ENCODE measurements at places on chromosomes 2 and 18.

DNA sequence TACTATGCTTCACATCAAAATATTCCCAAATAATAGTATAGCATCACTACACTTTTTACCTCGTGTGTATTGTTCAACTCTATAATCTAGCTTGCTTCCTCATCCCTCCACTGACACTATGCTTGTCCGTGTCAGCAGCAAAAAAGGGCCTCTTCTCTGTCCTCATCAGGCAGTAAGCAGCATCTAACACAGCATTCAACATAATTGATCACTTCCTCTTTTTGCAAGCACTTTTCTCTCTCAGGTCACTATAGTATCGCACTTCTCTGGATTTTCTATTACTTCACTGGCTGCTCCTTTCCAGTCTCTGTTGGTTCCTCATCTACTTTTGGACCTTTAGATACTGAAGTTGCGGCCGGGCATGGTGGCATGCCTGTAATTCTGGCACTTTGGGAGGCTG, 64.9 kb upstream of the ZSWIM2 start:
- DNase-seq: no peak

DNA sequence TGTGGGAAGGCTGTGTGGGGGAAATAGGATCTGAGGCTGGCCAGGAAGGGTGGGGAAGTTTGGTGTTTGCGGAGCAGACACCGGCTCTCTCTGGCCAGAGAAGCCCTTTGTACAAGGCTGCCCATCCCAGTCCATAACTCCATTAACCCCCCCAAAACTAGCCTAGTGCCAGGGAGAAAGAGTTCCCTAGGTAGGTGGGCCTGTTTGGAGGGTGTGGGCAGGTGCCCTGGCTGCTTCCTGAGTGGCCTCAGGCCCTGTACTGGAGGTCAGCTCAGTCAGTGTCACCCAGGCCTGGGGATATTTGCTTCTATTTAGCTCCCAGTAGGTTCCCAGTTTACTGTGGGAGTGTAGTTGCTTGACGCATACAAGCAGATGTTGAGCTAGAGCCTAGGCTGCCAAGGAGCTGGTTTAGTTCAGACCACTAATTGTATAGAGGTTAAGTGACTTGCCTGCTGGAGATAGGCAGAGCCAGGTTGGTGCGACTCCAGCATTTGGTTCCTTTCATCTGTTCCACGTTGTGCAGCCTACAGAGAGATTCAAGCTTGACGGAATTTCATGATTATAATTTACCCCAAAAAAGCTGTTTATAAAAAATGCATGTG, 2.9 kb upstream of the GREB1 start:
- no peak for DNase-seq

GRCh38 chr2:8563814-8564474, 117.9 kb upstream of the ID2 start:
- DNase-seq: no peak

GRCh38 chr2:239393388-239393940, 7.4 kb downstream of the HDAC4 start:
- DNase-seq: no peak

GRCh38 chr2:12543978-12544558, 172.7 kb upstream of the TRIB2 start:
- no peak for DNase-seq

DNA sequence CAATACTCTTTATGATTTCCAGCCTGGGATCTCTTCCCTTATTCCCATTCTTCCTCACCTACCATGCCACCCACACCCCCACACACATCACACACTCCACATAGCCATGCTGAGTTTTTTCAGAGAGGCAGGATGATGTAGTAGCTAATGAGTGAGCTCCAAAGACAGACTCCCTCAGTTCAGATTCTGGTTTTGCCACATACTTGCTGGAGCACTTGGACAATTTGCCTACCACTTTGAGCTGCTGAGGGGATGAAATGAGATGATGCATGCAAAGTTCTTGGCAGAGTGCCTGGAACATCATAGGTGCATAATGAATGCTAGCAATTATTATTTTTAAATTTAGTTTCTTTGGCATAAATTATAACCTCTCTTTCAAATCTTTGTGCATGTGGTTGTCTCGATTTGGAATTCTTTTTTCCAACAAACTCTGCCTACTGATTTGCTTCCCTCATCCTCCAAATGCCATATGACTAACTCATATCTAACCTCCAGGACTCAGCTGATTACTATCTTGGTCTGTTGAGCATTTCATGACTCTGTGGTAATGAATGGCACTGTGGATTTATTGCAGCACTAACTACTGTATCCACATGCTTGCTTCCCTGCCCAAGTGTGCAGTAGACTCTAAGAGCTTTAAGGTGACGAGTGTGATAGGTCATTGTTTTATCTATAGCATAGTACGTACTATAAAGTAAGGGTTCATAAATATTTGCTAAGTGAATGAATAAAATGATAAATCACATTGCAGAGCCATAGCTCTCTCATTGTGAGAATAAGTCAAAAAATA, 99.1 kb downstream of the TACR1 start:
- DNase-seq: peak; percentile 60

DNA sequence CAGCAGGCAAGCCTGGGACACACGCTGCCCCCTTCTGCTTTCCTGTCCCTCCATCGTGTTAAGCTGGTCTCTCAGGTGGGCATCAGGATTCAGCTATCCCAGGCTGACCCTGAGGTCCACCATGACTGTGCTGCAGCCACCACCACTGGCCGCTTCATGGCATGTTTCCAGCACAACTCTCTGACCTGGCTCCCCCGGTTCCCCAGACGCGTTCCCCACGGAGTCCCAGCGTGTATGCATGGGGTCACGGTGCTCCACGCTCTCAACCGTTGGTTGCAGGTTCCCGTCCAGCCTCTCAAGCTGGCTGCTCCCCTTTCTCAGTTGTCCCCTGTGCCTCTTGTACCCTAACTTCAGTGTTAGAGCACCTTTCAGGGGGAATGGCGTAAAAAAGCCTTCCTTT, 20.3 kb downstream of the HPCAL1 start:
- DNase-seq: no peak

DNA sequence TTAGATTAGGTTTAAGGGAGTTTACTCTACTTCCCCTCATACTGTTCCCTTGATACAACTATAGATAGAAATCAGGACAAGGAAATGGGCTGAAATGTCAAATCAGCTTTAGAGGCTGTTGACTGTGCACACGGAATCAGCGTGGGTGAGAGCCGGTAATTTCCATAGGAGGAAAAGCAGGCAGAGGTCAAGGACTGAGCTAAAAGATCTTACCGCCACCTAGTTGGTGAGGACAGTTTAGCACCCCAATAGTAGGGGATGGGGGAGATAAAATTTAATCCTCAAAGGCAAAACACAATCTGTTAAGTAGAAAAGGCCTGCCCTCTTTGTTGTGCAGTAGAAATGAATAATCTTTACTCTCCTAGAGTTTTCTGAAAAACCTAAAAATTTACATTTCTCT, 1154.5 kb upstream of the CHAC2 start:
- no peak for DNase-seq

GRCh38 chr2:131127076-131127475, 21.9 kb downstream of the PLEKHB2 start:
- DNase-seq: no peak

DNA sequence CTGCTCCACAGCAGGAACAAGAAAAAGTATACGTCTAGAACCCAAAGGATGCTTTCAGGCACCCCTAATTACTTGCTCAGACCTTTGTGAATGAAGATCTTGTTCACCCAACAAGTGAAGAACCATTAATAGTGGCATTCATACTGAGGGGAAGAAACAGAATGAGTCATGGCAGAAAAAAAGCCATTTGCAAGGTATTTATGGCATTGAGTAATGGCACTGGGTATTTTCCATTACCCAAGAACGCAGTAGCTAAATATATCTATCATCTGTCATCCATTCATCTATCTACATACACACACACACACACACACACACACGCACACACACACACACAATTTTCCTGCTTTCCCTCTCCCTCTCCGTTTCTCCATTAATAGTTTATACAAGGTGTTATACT, 56.4 kb upstream of the XIRP2 start:
- DNase-seq: no peak

- peak; percentile 70 for DNase-seq
Observed at GRCh38 chr2:182593394-182593975, 122.6 kb upstream of the DNAJC10 start.

- DNase-seq: no peak
Observed at GRCh38 chr18:10949655-10950054, 199.7 kb downstream of the PIEZO2 start.

DNA sequence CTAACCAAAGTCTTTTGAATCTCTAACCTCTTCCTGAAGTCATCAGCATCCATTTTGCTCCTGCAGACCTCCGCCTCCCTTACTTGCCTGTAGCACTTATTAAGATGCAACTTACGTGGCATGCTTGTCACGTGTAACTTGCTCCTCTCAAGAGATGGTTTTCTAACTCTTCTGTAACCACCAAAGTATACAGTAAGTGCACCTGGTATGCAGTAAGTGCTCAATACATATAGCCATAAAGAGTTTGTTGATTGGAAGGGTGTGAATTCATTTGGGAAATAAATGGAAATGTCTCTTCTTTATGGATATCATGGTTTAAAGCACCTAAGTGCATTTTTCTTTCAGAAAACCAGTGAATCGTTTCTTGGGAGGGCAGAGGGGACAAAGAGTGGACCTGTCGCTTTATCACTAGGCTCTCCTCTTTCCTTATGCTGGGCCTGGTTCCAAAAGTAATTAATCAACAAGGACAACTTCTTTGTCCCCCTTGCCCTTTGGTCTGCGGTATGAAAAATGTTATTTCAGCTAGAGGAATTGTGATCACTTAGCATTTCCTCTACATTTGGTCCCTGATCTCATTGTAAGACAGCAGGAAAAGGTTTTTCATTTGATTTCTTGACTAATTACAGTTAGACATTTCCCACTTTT, 370.0 kb upstream of the SPRED2 start:
- DNase-seq: no peak

GRCh38 chr2:1518331-1518803, 105.1 kb downstream of the TPO start:
- no peak for DNase-seq

- DNase-seq: no peak
Observed at GRCh38 chr2:205783872-205784499, 101.7 kb downstream of the NRP2 start.

GRCh38 chr2:26336719-26337118, 9.2 kb upstream of the SELENOI start:
- DNase-seq: no peak
